ENCODE measurements at places on chromosomes 1 and 21.
A peak's percentile ranks its signal among the peaks of the same experiment; 100 is the strongest.

DNA sequence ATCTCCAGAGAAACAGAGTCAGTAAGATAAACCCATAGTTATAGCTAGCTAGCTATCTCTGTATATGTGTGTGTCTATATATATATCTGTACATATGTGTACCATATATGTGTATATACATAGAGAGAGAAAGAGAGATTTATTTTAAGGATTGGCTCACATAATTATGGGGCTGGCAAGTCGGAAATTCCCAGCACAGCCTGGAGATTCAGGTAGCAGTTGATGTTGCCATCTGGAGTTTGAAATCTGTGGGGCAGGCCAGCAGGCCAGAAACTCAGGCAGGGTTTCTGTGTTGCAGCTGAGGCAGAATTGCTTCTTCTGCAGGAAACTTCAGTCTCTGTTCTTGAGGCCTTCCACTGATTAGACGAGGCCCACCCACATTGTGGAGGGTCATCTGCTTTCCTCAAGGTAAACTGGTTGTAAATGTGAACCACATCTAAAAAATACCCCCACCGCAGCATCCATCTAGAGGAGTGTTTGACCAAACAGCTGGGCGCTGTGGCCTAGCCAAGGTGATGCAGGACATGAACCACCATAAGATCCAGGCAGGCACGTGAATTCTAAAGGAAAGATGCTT, 81.0 kb downstream of the FBXO2 start:
- DNase-seq = no peak

GRCh38 chr1:3981746-3982505, 81.9 kb upstream of the C1orf174 start:
- no peak for DNase-seq

GRCh38 chr1:183841950-183842794, 37.3 kb downstream of the RGL1 start:
- DNase-seq = peak; percentile 98

GRCh38 chr21:24208562-24209260, 1398.6 kb downstream of the MRPL39 start:
- no peak for DNase-seq

- DNase-seq = no peak
Observed at GRCh38 chr1:7516929-7517328, 254.2 kb upstream of the VAMP3 start.

GRCh38 chr1:86416343-86416742, 7.6 kb upstream of the CLCA2 start:
- no peak for DNase-seq

- DNase-seq = peak; percentile 23
Observed at GRCh38 chr21:25733859-25734653, 648 bp downstream of the ATP5PF start.

Measured in HCEC 1CT (cell line).